Ecto neural progenitor cell (in vitro differentiated cells): ENCODE measurements at places on chromosomes 7 and 10.

DNA sequence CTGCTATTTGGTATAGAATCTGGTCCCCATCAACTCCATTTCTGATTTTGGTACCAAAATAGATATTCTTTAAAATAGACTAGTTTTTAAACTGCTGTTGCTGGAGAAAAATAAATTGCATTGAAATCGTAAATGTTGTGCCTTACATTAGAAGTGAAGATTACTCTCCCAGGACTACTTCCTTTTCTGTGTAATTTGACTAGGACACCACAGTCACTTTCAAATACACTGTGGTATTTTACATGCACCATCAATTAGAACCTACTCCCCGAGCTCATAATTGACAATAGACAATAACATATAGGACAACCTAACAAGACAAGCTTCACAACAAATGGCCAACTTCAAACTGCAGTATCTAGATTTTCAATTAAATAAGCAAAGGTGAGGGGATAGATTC, 211.5 kb downstream of the DGKB start:
- no peak for DNase-seq

- DNase-seq: no peak
Measured at GRCh38 chr10:58436071-58436470, 50.9 kb downstream of the TFAM start.

GRCh38 chr7:142974626-142975025, 12.5 kb upstream of the KEL start:
- no peak for DNase-seq

GRCh38 chr10:110305767-110306451, 1.2 kb upstream of the SMNDC1 start:
- DNase-seq: no peak

DNA sequence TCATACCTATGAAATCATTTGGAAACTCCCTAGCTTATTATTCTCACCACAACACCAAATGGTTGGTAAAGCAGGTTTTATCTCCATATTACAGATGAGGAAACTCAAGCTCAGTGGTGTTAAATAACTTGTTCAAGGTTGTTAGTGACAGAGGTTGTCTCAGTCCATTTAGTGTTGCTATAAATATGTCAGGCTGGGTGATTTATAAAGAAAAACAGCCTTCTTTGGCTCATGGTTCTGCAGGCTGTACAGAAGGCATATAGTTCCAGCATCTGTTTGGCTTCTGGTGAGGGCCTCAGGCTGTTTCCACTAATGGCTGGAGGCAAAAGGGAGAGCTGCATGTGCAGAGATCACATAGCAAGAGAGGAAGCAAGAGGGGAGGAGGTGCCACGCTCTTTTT, 96.6 kb downstream of the ZNF438 start:
- no peak for DNase-seq

DNA sequence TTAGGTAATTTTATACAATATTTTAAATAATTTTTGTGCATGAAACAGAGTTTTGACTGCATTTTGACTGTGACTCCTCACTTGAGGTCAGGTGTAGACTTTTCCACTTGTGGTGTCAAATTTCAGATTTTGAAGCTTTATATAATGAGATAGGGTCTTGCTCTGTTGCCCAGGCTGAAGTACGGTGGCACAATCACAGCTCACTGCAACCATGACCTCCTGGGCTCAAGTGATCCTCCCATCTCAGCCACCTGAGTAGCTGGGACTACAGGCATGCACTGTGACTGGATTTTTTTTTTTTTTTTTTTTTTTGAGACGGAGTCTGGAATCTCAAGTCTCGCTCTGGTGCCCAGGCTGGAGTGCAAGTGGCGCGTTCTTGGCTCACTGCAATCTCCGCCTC, 74.9 kb downstream of the TCF7L2 start:
- DNase-seq: no peak

DNA sequence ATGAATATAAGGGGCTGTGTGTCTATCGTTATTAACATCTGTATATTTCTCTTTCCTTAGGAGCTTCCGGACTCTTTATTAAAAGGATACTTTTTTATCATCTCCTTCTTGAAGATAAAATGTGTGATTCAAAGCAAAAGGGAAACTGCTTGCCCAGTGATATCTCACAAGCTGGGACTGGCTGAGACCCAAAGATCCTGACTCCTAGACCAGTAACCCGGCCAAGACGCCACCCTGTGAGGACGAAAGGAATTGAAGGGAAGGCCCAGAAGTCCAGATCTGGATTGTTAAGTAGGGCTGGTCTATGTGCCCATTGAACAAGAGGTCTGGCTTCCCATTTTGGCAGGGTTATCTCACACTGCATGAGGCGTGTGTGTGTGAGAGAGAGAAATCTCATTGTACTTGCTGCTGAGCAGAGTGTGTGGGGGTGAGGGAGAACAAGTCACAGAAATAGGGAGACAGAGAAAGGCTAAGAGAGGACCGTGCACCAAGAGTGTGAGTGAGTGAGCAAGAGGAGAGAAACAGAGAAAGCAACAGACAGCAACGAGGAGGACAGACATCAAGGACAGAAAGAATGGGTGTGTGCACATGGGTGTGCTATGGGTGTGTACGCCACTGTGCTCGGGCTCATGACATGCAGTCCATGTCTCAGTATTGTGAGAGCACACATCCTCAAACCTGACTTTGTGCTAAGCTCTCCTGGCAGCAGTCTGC, 75.4 kb downstream of the PLXNA4 start:
- DNase-seq: no peak

DNA sequence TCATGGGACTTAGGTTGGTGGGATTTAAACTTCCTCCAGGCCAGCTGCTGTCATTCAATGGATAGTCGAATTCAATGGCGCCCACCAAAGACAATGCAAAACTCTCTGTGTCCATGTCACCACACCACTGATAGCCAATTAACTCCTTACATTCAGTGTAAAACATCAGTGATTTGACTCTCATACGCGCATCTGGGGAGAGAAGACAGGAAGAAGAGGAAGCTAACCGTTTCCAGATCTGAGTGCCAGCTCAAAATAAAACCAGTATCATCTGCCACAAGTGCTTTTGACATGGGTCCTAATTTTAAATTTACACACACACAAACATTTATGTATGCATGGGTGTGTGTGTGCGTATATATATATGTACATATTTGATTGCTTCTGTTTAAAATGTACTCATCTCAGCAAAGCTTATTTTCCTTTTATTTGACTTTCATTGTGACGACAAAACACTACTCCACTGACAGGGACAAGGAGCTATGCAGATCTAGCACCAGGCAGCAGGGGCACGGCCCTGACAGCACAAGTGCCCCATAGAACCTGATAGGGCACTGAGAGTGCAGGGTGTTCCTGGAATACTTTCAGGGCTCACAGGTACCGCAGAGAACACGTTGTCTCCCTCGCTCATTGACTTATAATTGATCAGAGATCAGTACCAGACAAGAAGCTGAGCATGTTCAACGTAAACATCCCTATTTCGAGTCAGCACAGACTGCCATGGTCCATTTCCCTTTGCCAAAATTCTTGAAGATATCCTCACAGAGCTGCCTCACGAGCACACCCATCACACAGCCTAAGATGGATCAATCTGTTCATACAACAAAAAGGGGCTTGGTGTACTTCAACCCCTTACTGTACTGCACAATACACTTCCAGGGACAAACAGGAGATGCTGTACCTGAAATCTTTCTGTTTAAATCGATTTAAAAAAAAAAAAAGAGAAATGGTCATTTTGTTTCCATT, 176.1 kb downstream of the COBL start:
- DNase-seq: no peak

GRCh38 chr7:143480501-143480900, 2.8 kb downstream of the TAS2R41 start:
- DNase-seq: no peak

- DNase-seq: no peak
Measured at GRCh38 chr10:30254926-30255325, 94.2 kb downstream of the MTPAP start.

- DNase-seq: no peak
Measured at GRCh38 chr10:86965986-86966654, 2.2 kb upstream of the ADIRF start.

DNA sequence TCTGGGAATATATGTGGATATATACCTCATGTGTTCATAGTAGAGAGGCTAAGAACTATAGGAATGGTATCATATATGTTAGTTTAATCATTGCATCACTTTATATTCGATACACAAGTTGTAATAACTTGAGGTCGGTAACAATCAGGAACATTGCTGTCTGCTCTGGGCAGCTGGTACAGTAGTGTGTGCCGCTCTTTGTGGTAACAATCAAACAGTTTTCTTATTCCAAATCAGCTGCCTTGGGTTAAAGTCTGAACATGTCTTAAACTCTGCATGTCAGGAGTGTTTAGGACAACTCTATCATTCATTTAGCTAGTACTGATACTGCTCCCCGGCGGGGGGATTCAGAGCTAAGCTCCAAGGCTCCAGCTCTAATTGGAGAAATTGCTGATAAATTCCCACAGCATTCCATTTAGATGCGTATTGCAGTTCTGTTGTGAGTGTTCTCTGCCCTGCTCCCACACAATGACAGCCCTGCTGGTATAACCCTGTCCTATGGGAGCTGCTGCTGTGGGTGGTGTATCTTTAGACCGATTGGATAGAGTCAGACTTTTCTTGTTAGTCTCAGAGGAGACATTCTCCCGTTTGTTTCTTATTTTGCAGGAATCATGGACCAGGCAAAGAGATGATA, 707.5 kb upstream of the FZD8 start:
- no peak for DNase-seq
